ENCODE measurements at places on chromosomes 1 and 21. TPM values are rescaled to one million over a fixed set of nuclear protein-coding genes. Genes with fewer than 3 reads are reported as not detected.

- no peaks in the 10 kb centered on the region for H3K36me3 ChIP-seq
- peaks cover 20% of the 10 kb centered on the region for H3K4me1 ChIP-seq
- H3K27ac ChIP-seq = no peak overlapping the region
- DNase-seq = no peak
- H3K27me3 ChIP-seq = no peaks in the 10 kb centered on the region
- H3K4me3 ChIP-seq = no peak overlapping the region
Measured at GRCh38 chr1:180195916-180196315, 34.1 kb upstream of the LHX4 start.

- H3K27ac ChIP-seq = no peak overlapping the region
- peaks cover 6% of the 10 kb centered on the region for H3K4me1 ChIP-seq
- no peak overlapping the region for H3K4me3 ChIP-seq
Measured at GRCh38 chr1:64019818-64020217, 183.6 kb upstream of the UBE2U start.

- no peak overlapping the region for H3K4me3 ChIP-seq
- H3K4me1 ChIP-seq = no peaks in the 10 kb centered on the region
Measured at GRCh38 chr1:185886671-185887070, 152.5 kb downstream of the HMCN1 start.

DNA sequence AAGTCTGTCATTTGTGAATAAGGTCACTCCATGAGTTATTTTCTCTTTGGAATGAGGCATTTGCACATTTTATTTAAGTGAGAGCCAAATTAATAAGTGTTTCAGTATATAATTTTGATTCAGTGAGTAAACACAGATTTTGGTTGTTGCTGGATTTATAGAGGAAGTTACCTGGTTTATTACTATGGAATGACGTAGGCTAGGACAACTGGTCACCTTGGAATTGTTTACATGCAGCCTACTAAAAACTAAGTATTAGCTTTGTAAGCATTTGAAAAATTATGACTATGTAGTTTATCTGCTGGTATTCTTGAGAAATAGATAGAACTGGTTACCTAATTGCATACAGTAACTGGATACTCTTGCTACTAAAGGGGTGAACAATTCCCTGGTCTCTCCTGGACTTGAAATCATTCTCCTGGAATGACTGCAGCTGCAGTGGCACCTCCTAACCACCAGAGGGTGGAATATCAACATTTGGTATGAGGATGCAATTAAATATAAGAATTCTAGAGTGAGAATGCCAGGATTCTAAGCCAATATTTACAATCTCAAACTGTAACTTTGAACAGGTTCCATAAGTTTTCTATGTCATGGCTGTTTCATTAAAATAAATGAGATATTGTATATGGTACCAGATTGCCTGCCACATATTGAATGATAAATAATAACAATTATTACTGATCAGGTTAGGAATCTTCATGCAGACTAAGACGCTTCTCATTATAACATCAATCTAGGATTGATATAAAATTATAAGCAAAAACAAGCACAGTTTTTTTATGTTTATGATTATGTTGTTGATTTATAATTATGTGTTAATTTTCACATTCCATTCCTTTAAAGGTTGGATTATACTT lies 3.5 kb upstream of the KRTAP27-1 start:
- no peak overlapping the region for H3K4me3 ChIP-seq
- no peak for DNase-seq
- no peaks in the 10 kb centered on the region for H3K27me3 ChIP-seq
- H3K27ac ChIP-seq = no peak overlapping the region

GRCh38 chr21:17742181-17742580 lies 77.0 kb downstream of the C21orf91 start:
- H3K27me3 ChIP-seq = no peaks in the 10 kb centered on the region
- no peak overlapping the region for H3K4me3 ChIP-seq
- H3K4me1 ChIP-seq = peaks cover 6% of the 10 kb centered on the region
- DNase-seq = no peak

GRCh38 chr21:21295303-21295702 lies 297.1 kb downstream of the NCAM2 start:
- no peaks in the 10 kb centered on the region for H3K27me3 ChIP-seq
- H3K4me3 ChIP-seq = no peak overlapping the region
- DNase-seq = no peak
- no peaks in the 10 kb centered on the region for H3K4me1 ChIP-seq
- no peak overlapping the region for H3K27ac ChIP-seq

- no peak overlapping the region for H3K4me3 ChIP-seq
- DNase-seq = no peak
- H3K36me3 ChIP-seq = no peaks in the 10 kb centered on the region
- H3K27ac ChIP-seq = no peak overlapping the region
- no peaks in the 10 kb centered on the region for H3K4me1 ChIP-seq
Measured at GRCh38 chr1:48687282-48688045, 89.2 kb downstream of the BEND5 start.

- peak overlapping the region; percentile 15 for H3K27ac ChIP-seq
- no peak overlapping the region for H3K4me3 ChIP-seq
- no peak for DNase-seq
- no peaks in the 10 kb centered on the region for H3K27me3 ChIP-seq
- peaks cover 6% of the 10 kb centered on the region for H3K36me3 ChIP-seq
Measured at GRCh38 chr1:156002188-156002911, 18.4 kb downstream of the SSR2 start.

DNA sequence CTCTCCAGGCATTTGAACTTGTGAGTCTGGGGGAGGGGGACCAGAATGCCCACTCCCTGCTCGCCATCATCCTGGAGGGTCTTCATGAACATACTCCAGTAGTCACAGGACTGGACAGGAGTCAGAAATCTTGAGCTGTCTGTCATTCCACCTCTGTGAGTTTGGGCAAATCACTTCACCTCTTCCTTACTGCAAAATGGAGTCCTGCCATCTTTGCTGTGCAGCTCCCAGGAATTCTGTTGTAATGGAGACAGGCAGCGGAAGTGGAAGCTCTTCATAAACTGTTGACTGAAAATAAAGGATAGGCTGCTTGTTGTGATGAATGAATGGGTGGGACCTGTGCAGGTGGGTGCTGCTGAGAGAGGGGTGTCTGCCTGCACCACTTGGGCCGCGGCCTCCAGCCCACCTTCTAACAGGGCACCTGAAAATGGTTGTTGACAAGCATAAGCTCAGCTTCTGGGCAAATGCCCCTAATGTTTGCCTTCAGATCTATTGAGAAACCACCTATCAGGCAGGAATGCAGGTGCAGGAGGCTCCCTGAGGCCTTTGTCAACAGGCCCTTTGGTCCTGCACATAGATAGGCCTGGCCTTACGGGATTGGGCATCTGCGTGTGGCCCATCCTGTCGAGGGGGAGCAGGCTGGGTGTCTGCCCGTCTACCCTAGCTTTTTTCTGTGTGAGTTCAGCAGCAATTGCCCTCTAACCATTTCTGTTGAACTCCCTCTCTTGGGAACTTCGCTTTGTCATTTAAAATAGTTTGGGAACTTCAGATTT lies 321.0 kb downstream of the RPS6KC1 start:
- H3K4me1 ChIP-seq = no peaks in the 10 kb centered on the region
- H3K4me3 ChIP-seq = no peak overlapping the region
- no peaks in the 10 kb centered on the region for H3K36me3 ChIP-seq
- H3K27ac ChIP-seq = no peak overlapping the region

- DNase-seq = no peak
- H3K27me3 ChIP-seq = peaks cover 2% of the 10 kb centered on the region
- H3K4me3 ChIP-seq = no peak overlapping the region
Measured at GRCh38 chr1:51000651-51001050, 30.6 kb downstream of the CDKN2C start.

GRCh38 chr1:94865360-94865759 lies 45.2 kb downstream of the SLC44A3 start:
- peaks cover 21% of the 10 kb centered on the region for H3K27me3 ChIP-seq
- H3K27ac ChIP-seq = no peak overlapping the region
- H3K4me3 ChIP-seq = no peak overlapping the region
- DNase-seq = no peak
- H3K4me1 ChIP-seq = no peaks in the 10 kb centered on the region

GRCh38 chr1:38151399-38151798 lies 104.8 kb upstream of the POU3F1 start:
- no peaks in the 10 kb centered on the region for H3K4me1 ChIP-seq
- H3K36me3 ChIP-seq = no peaks in the 10 kb centered on the region
- H3K27me3 ChIP-seq = peaks cover 12% of the 10 kb centered on the region
- no peak overlapping the region for H3K27ac ChIP-seq
- DNase-seq = no peak
- no peak overlapping the region for H3K4me3 ChIP-seq

DNA sequence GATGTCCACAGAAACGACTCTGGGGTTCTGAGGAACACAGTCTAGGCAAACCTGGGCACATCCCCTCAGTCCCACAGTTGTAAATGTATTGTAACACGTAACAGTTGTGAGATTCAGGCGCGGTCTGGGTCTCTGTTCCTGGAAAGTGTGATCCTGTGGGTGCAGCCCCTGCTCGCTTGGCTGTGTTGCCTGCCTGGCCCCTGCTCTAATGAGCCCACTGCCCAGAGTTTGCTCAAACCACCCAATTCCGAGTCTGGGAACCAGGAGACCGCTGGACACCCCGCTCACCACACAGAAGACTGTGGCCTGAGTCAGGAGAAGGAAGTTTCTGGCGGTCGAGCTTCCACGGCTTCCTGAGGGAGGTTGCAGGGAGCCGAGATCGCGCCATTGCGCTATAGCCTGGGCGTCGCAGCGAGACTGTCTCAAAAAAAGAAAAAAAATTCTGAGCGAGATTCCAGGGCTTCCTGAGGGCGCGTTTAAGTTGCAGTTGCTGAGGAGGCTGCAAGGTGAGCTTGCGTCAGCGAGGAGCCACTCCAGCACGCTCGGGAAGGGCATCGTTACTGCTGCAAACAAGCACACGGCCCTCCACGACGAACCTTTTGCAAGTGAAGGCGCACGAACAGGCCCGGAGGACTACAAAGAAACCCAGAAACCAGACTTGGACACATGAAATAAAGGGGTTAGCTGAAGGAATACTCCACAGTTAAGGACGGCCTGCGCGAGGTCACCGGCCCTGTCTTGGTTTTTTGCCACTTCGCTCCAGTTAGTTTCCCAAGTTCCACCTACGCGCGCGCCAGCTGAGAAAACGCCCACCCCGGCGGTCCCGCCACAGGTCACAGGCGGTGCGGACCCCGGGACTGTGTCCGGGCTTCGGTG lies 1.1 kb downstream of the C21orf58 start:
- peaks cover 60% of the 10 kb centered on the region for H3K36me3 ChIP-seq
- no peaks in the 10 kb centered on the region for H3K27me3 ChIP-seq
- H3K27ac ChIP-seq = peak overlapping the region; percentile 99
- peak; percentile 41 for DNase-seq
- H3K4me3 ChIP-seq = peak overlapping the region; percentile 96
- H3K4me1 ChIP-seq = peaks cover 45% of the 10 kb centered on the region

DNA sequence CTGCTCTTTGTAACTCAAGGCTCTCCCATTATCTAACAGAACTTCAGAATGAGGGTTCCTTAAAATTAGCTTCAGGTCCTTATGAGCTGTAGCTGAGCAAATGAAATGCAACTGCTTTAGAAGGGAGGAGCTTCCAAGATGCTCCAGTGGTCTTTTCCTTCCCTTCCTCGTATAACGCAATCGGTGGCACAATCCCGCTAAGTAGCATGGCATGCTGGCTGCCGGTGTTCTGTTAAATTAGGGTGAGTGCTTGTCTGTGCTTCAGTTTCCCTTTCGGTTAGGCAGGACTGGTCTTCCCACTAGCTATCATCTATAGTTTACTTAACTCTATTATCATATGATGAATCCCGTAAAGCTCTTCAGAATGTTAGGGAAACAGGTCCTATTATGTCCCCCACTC lies 917 bp downstream of the KIAA0040 start:
- H3K4me1 ChIP-seq = peaks cover 67% of the 10 kb centered on the region
- DNase-seq = peak; percentile 50
- peak overlapping the region; percentile 87 for H3K27ac ChIP-seq
- H3K4me3 ChIP-seq = peak overlapping the region; percentile 91

DNA sequence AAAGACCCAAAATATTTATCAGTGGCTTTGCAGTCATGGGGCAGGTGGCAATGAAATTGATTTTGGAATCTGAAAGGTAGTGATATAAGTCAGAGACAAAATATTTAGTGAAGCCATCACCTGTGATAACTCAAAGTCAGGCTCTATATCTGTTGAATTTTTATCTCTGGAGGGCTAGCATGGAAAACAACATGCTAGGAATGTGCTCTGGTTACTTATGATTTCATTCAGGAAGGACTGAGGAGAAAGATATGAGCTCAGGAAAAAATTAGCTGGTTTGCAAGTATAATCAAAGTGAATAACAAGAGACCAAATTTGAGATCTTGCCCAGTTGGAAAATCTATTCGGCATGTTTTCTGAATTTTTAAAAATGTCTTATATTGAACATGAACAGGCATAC lies 364.6 kb upstream of the LRRC7 start:
- H3K27ac ChIP-seq = no peak overlapping the region
- no peaks in the 10 kb centered on the region for H3K4me1 ChIP-seq
- H3K27me3 ChIP-seq = no peaks in the 10 kb centered on the region

GRCh38 chr1:225866061-225866837 lies 15.9 kb downstream of the TMEM63A start:
- peak overlapping the region; percentile 38 for H3K4me3 ChIP-seq
- H3K4me1 ChIP-seq = peaks cover 45% of the 10 kb centered on the region
- H3K27ac ChIP-seq = peak overlapping the region; percentile 76
- DNase-seq = peak; percentile 78
- peaks cover 78% of the 10 kb centered on the region for H3K36me3 ChIP-seq

GRCh38 chr1:108028841-108029388 lies 63.9 kb upstream of the VAV3 start:
- H3K27me3 ChIP-seq = peaks cover 4% of the 10 kb centered on the region
- no peak for DNase-seq
- no peaks in the 10 kb centered on the region for H3K36me3 ChIP-seq

GRCh38 chr1:245621589-245621988 lies 466.8 kb downstream of the KIF26B start:
- peaks cover 4% of the 10 kb centered on the region for H3K4me1 ChIP-seq
- no peak overlapping the region for H3K27ac ChIP-seq
- H3K36me3 ChIP-seq = no peaks in the 10 kb centered on the region
- no peak overlapping the region for H3K4me3 ChIP-seq
- no peak for DNase-seq

The TAS1R1 gene
- not detected for total RNA-seq

The SERPINC1 gene
- total RNA-seq = not detected

The NADK gene
- 82.0 TPM for total RNA-seq

The CLCNKA gene
- total RNA-seq = not detected

The KRTAP20-4 gene
- total RNA-seq = not detected

The HUNK gene
- 0.24 TPM for total RNA-seq

The NDUFS2 gene
- total RNA-seq = 76.8 TPM
